ENCODE measurements at places on chromosomes 1 and 21. TPM values are rescaled to one million over a fixed set of nuclear protein-coding genes. Genes with fewer than 3 reads are reported as not detected.

Gene HTR1D
- total RNA-seq, result not detected

Gene OR6N1
- total RNA-seq, result not detected

Gene DPT
- total RNA-seq, result not detected

Gene JTB
- 91.1 TPM for total RNA-seq

Gene VSIG8
- not detected for total RNA-seq

Gene FLG2
- total RNA-seq, result not detected

Gene RGS18
- not detected for total RNA-seq

Gene LORICRIN
- not detected for total RNA-seq

Gene ANKRD45
- not detected for total RNA-seq

Gene TCEA3
- 14.0 TPM for total RNA-seq

All from CD8-positive, alpha-beta T cell (primary cell).